ENCODE measurements at places on chromosomes 16 and 17.

DNA sequence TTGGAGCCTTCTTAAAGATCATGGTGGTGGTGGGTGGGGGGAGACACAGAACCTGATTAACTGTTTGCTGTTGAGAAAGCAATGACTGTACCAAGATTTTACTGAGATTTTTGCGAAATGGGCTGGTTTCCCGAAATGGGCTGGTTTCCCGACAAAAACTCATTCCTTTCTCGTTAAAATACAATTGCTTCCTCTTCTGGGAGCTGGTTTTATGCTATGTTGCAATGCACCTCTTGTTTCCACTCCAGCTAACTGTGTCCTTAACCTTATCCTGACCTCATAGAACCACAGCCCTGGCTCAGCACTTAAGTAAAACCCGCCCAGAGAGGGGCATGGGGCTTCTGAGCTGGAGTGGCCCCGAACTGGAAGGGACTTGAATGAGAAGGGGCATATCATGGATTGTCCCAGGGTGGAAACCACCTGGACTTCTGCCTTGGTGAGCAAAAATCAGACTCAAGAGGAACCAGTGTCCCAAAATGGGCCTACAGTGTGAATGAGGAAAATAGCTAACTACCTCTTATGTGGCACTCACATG lies 20.9 kb downstream of the FAM20A start:
- no peak for DNase-seq

GRCh38 chr17:4310354-4311060 lies 46.7 kb upstream of the ANKFY1 start:
- DNase-seq, result no peak

- no peak for DNase-seq
Measured at GRCh38 chr17:60314423-60314822, 77.5 kb downstream of the USP32 start.

DNA sequence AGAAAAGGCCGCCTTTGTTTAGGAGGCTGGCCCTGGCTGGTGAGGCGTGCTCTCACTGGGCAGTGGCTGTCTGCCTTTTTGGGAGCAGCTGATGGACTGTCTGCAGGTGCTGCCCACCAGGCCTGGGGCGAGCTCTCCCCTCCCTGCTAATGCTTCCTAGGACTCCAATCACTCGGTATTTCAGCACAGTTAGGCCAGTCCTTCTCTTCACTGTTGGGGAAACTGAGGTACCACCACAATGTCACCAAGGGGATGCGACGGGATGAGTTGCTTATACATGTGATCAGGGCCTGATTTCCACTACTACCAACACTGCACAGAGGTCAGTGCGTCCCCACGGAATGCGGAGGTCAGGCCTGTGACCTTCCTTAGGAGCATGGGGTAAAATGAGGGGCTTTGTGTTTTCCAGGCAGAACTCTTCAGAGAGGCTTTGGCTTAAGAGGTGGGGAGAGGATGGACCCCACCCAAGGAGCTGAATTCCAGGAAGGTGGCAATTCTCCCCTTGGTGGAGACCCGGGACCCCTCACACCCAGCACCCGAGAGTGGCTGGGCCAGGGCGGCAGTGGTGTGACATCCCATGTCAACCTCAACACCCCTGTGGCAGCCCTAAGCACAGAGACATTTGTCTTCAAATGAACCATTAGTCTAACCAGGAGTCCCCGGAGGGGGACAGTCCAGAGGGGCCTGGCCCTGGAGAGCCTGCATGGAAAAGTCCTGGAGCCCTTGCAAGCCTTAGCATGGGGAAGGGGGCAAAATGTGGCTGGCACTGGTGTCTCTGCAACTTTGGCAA lies 86.4 kb downstream of the N4BP1 start:
- no peak for DNase-seq

DNA sequence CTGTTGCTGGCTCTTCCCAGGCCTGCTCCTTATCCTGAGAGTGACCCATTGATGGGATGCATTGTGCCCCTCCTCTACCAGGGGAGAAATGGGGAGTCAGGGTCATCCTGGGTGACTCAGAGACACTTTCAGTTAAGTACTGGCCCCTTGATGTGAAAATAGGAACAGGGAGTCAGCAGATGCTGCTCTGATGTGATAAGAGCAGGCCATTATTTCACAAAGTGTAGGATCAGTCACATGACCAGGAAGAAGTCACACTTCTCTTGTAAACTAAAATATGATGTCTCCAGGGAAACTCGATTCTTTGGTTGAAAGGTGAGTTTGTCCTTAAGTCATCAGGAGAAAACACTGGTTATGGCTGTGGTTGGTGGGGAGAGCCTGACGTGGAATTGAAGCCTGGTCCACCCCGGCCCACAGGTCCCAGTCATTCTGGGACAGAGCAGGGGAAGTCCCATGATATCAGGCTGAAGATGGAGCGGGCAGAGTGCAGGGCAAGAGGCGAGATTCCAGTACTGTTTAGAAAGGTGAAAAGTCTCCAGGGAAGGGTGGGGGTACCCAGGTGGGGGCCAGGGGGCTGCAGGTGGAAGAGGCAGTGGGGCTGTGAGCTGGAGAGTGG lies 88.6 kb upstream of the NLRP1 start:
- no peak for DNase-seq

DNA sequence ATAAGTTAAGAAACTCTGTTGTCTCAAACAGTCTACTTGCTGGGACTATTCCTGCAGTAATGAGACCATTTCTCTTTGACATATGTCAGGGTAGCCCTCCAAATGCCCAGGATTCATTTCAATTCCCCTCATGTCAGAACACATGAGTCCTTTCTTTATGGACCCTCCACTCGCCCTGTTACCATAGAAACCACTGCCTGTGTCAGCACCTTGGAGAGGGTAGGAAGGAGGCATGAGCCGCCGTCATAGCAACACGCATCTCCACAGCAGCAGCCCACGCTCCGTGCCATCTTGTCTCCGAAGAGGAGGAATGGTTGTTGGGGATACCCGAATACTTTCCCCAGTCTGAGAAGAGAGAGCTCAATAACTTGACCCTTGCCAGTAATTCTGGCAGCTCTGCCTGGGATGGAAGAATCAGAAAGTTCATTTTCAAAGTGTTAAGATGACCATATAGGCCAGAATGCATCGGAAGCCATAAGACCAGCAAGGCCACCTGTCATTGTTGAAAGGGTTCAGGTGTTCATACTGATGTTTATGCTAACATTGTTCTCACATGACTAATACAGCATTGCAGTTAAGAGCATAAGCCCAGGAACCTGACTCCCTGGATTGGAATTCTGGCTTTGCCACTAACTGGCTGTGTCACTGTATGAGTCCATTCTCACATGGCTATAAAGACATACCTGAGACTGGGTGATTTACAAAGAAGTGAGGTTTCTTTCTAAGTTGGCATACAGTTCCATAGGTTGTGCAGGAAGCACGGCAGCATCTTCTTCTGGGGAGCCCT lies 141.3 kb downstream of the ABCC12 start:
- no peak for DNase-seq

DNA sequence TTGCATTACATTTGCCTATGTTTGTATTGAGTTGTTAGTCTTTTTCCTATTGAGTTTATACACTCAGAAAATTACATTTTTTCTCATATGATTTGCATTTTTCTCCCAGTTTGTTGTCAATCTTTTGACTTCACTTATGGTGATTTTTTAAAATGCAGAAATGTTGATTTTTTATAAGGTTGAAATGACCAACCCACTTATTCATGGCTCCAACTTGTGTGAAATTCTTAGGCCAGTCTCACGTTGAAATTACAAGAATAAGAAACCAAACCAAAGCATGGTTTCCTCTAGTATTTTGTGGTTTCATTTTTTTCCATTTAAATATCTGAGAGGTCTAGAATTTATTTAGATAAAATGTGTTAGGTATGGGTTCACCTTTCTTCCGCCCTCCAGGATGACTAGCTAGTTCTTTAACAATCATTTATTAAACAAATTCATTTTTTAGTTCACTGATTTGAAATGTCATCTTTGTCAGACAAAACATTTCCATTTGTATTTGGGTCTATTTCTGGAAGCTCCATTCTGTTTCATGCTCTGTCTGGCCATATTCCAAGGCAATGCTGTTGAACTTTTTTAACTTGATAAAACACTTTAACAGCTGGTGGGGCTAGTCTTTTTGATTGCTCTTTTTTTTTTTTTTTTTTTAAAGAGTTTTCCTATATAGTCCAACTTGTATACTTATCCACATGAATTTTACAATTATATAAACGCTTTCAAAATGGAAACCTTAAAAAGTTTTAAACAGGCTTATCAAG lies 40.0 kb downstream of the FAM20A start:
- no peak for DNase-seq

GRCh38 chr16:83963277-83964119 lies 4.5 kb upstream of the NECAB2 start:
- no peak for DNase-seq

DNA sequence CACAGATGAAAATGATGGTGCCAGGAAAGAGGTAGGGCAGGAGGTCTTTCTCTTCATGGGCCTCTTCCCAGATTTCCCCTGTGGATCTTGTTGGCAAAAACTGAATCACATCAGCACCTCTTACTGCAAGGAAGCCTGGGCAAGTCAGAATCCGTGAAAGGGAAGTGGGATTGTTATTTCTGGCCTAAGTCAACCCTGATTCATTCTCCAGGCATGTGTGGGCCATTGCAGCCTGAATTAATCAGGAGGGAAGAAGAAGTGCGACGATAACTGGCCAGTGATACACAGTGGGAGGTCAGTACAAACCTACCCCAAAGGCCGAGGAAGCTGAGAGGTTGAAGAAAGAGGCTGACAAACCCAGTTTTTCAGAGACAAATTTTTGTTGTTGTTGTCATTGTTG lies 17.9 kb upstream of the NSMCE1 start:
- DNase-seq, result no peak

DNA sequence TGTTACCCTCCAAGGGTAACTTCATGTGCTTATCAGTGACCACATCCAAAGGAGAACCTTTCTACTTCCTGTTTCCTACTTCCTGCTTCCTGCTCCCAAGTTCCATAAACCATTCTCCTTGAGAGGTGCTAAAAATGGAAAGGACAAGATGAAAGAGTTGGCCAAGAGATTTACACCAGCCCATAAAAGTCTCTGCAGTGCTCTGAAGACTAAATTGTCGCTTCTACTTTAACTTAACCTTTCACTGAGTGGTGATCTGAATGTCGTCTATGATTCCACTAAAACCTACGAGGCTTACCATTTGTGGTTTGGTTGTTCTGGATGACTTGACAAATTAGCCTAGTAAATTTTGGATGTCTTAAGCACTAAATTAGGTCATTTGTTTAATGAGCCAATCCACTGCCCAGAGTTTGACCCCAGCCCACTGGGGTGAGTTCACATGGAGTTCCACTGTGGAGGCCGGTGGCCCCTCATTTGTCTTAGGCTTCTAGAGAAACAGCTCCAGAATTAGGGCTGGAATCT lies 333.1 kb downstream of the FOXL1 start:
- DNase-seq, result no peak

DNA sequence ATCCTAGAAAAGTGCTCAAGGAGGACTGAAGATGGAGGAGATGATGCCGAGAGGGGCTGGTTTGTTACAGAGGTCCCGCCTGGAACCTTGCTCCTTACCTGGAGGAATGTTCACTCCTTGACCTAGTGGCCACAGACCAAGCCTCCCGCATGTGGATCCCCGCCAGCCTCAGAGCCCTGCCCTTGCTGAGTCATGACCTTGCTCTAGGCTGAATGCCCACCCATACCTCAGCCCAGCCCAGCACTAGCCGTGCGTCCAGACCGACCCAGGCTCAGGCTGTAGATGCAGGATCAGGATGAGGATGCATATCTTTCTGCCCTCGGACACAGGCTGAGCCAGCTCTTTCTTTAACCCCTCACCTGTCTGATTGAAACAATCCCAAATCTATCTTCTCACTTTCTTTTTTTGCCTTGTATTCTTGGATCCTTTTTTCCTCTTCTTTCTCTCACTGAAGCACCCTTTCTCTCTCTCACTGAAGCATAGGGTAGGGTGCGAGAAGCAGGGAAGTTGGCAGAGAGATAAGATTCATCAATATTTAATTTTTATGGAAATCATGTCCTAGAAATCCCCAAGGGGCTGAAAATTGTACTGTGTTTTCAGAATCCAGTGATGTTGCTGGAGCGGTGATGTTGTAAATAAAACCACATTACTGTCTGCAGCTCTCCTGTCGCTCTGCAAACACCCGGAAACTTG lies 34.9 kb downstream of the WSCD1 start:
- DNase-seq, result no peak

- no peak for DNase-seq
Measured at GRCh38 chr17:53655591-53655990, 167.1 kb upstream of the KIF2B start.

DNA sequence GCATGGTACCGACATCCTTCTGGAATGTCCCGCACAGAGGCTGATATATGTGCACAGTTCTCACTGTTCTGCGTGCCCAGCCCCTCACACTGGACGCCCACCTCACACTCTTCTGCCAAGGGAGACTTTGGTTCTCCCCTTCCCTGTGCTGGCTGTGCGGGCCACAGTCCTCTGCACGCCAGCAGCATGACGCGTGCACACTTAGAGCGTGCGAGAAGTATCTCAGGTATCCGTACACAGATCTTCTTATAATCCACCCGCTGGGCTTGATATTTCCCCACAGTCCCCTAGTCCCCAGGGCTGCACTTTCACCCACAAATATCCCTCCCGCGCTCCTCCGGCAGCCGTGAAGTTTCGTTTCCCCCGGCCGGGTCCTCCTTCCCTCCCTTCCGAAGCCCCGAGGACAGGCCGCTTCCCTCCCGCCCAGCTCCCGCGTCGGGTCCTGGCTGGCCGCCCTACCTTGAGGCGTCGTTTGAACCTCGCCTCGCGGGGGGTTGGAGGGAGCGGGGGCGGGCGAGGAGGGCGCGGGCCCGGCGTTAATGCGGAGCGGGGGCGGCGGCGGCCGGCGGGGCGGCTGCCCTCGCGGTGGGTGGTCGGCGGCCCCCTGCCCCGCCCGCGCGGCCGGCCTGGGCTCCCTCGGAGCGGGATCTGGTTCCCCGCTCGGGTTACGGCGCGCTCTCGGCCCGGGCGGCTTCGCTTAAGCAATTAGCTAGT lies 5.0 kb upstream of the FOXF1 start:
- DNase-seq, result no peak

DNA sequence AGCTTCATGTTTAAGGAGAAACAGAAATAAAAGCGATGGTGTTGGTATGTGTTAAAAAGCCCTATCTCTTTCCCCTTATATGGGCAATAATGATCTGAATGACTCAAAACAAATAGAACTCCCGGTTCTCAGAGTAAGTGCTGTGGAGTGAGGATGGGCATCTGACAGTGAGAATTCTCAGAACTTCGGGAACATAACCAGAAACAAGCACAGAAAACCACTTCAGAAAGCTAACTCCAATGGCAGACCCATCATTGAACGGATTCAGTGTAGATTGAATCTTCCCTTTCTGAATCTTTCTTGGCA lies 67.2 kb downstream of the CDH8 start:
- DNase-seq, result no peak

GRCh38 chr16:68190081-68190480 lies 45.8 kb downstream of the ESRP2 start:
- DNase-seq, result no peak

GRCh38 chr16:76784530-76784929 lies 406.5 kb upstream of the MON1B start:
- DNase-seq, result no peak
